ENCODE measurements at places on chromosomes 11 and 22. TPM values are rescaled to one million over a fixed set of nuclear protein-coding genes. Genes with fewer than 3 reads are reported as not detected.

TBRG1 gene
- 18.2 TPM for total RNA-seq

GRCh38 chr11:43784301-43784700 lies 96.3 kb upstream of the ALKBH3 start:
- DNase-seq, result no peak

- DNase-seq, result no peak
Measured at GRCh38 chr22:19060356-19061009, 61.7 kb downstream of the DGCR2 start.

FAM83F gene
- total RNA-seq, result 4.9 TPM

GRCh38 chr11:64275841-64276240 lies 8.6 kb downstream of the BAD start:
- DNase-seq, result no peak

Data from Right ventricle myocardium superior (tissue), 1 donor.